ENCODE measurements at places on chromosomes 1 and 21. TPM values are rescaled to one million over a fixed set of nuclear protein-coding genes. Genes with fewer than 3 reads are reported as not detected.

The CHIA gene
- 0.47 TPM for total RNA-seq

The RNF187 gene
- total RNA-seq: 67.6 TPM

DNA sequence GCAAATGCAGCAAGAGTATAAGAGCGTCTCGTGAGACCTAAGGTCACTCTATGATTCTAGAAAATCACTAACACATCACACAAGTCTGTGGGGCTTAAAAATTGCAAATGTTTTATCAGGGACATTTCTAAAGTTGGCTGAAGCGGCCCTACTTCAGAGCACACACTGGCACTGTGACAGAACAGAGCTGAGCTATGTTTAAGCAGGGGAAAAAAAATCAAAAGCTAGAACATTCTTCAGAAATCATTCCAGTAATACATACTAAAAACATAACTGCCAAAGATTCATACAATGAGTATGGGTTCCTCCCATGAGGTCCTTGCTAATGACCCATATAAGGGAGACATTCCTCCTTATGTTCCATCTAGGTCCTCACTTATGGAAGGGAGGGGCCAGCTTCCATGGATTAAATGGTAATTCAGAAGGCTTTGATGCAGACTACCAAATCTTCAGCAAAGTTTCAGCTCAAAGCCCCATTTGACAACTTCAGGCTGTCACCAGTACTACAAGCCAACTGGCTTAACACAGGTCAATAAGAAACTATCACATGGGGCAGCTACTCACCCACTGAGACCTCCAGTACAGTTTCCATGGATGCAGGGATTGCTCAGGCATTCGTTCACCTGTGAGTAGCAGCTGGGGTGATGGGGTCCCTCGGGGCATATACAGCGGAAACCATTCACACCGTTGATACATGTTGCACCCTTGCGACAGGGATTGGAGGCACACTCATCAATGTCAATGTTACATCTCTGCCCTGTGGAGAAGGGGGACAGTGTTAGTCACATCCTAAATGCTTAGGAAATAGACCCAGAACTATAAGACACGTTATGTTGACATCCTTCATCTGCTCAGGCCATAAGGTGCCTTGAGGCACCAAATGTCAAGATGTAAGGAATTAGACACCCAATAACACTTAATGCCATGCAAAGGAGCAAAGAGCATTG is 58.4 kb upstream of the ADAM30 start:
- no peak for ATAC-seq

DNA sequence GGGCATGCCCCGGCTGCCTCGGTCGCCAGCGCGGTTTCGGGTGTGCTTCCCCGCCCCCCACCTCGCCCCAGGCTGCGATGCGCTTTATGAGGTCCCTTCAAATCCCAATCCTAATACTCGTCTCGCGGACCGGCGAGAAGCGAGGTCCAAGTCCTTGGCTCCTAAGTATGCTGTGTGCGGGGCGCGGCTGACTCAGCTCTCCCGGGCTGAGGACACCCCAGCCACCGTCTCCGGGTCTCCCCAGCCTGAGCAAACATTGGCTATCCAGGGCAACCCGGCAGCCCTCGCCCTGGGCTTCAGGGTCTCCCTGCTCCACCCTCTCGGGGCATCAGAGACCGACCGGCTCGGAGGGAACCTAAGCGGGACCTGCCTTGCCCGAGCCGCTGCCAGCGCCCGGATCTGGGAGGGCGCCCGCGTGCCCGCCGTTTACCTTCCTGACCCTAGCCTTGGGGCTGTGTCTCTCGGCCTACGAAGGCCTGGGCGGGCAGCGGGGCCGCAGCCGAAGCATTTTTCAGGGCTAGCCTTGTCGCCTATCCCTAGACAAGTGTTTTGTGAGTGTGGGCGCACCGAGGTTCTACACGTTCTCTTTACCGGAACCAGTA is 1.2 kb downstream of the ITPKB start:
- peak; percentile 56 for ATAC-seq

The AKR7A3 gene
- 1.3 TPM for total RNA-seq

- ATAC-seq: no peak
Measured at GRCh38 chr1:8315573-8316475, 2.1 kb upstream of the SLC45A1 start.
